ENCODE measurements at places on chromosomes 11 and 22. TPM values are rescaled to one million over a fixed set of nuclear protein-coding genes. Genes with fewer than 3 reads are reported as not detected.

DNA sequence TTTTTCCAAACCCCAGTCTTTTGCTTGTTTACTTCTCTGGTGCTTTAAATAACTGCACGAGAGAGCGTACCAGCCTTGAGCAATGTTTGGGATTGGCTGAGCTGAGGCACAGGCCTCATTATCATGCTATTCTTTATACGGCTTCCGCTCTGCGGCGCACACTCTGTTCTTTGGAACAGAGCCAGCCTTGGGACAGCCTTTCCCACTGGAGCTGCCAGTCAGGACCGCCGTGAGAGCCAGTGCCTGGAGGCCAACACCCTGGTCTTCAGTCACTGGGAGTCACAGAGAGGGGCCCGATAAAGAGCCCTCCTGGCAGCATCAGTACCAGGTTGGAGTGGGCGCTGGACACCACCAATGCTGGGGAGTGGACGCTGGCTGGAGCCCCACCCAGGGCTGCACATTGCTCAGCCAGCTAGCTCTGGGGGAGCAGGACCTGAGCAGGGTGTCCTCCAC is 125.6 kb downstream of the BCR start:
- peak; percentile 91 for DNase-seq

Gene CASP1
- total RNA-seq = 15.6 TPM

DNA sequence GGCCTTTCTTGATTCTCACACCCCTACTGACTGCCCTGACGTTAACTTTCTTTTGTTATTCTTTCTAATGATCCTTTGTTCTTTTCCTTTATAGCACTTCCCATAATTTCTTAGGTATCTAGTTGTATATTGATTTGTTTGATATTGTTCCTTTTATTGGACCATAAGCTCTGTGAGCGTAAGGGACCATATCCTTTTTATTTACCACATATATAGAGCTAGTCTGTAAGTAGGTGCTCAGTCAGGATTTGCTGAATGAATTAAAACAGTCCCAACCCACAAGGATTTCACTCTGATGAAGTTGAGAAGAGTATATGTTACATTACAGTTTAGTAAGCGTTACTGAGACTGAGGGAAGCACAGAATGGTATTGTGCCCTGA is 68.8 kb downstream of the EMSY start:
- no peak for DNase-seq

DNA sequence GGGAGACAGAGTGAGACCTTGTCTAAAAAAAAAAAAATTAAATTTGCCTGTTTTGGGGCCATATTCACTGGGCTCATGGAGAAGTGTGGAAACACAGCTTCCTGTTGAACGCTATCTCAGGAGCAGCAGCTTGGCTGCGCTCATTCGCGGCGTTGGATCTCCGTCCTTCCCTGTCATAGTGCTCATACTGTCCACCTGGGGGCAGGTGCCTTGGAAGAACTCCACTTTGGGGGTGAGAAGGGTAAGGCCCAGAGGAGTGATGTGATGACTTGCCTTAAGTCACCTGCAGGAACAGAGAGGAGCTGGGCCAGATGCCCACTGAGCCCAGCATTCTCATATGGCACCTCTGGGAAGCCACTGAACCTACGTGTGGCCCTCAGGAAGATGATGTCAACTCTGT is 82.8 kb downstream of the CABIN1 start:
- no peak for DNase-seq

Gene TRIM68
- 10.0 TPM for total RNA-seq

Gene EI24
- total RNA-seq = 67.2 TPM

Gene OR5AS1
- not detected for total RNA-seq

DNA sequence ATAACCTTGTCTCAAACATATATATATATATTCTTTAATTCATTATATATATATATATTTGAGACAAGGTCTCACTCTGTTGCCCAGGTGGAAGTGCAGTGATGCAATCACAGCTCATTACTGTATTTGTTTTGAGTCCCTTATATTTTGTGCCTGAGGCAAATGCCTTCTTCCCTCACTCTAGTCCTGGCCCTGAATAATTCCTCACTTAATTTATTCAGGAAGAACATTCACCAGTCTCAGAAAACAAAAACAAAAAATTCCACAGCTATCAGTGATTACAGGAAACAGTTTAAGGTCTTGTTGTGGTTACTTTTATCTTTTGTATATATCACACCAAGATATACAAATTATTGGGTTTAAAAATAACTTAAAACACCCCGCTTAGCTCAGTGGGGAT is 155.7 kb downstream of the CWF19L2 start:
- DNase-seq = no peak

Gene HORMAD2
- total RNA-seq = not detected

Gene B3GAT1
- 0.08 TPM for total RNA-seq

Gene KIRREL3
- 1.0 TPM for total RNA-seq

- peak; percentile 76 for DNase-seq
Observed at GRCh38 chr11:61682093-61682732, 2.0 kb downstream of the DAGLA start.

Gene TMEM151A
- 0.25 TPM for total RNA-seq

DNA sequence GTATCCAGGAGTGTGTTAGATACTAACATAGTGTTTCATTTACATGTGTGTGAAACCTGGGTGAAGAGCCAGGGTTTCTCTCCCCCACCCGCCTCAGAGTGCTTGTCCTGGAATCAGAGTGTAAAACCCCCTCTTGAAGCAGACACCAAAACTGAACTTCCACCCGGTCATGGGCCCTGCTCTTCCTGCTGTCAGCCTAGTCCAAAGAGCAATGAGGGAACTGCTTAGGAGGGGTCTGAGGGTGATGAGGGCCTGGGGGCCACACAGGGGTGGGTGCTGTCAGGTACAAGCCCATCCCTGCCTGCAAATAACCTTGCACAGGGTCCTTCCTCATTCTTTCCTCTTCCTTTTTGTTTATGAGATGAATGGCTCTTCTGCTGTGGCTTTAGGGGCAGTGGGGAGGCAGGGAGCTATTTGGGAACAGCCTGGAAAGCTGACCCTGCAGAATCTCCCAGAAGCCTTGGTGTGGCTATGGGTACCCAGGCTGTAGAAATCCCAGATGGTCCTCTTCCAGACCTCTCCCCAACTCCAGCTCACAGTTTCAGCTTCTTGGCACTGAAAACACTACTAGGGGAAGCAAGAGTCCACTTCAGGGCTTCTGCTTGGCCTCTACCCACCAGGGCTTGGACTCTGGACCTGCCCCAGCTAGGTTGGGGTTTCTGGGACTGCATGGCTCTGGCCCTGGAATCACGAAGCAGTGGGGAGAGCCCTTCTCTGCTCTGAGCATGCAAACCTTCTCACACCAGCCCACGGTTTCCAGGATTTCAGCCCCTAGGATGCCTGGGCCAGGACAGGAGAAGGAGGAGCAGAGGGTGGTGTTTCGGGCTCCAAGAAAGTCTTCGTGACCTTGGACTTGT is 8.5 kb downstream of the BATF2 start:
- no peak for DNase-seq

Gene AIFM3
- 2.1 TPM for total RNA-seq

Gene ARL2
- 144 TPM for total RNA-seq

DNA sequence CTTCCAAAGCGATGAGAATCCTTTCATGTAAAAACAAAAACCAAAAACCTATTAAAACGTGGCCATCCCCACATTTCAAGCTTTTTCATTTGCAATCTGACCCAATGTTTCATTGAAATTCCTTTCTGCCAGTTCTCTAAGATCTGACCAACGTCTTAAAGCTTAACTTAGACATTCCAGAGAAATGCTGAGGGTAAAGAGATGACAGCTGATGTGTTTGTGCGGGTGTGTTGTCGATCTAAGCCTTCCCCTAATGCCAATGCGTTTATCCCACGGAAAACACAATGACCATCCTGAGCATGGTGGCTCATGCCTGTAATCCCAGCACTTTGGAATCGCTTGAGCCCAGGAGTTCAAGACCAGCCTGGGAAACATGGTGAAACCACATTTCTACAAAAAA is 6.4 kb upstream of the TESMIN start:
- no peak for DNase-seq

- no peak for DNase-seq
Observed at GRCh38 chr11:89021339-89021738, 44.4 kb downstream of the GRM5 start.

DNA sequence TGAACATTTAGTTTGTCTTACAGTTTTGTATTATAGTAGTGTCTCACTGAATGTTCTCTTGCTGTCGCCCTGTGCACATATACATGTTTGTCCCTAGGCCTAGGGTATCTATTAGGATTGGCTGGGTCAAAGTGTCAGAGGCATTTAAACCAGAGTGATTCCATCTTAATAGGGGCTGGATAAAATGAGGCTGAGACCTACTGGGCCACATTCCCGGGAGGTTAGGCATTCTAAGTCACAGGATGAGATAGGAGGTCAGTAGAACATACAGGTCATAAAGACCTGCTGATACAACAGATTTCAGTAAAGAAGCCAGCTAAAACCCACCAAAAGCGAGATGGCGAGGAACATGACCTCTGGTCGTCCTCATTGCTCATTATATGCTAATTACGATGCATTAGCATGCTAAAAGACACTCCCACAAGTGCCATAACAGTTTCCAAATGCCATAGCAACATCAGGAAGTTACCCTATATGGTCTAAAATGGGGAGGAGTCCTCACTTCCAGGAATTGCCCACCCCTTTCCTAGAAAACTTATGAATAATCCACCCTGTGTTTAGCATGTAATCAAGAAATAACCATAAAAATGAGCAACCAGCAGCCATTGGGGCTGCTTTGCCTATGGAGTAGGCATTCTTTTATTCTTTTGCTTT is 82.6 kb downstream of the LDLRAD3 start:
- DNase-seq = no peak

DNA sequence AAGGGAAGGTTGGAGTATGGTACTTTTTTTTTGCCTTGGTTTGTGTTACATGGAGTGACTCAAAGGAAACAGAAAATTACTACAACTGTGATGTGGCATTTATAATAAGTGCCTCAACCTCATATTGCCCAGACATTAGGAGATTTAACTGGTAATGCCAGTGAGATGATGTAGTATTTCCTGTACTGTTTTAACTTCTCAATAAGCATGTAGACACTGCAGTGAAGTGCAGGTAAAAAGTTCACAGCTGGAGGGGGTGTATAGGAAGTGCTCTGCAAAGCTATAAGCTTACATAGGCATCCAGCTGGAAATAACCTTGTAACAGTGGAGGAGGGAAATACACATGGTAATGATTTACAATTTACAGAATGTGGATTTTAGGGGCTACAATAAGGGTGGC is 138.2 kb upstream of the MTMR2 start:
- no peak for DNase-seq

DNA sequence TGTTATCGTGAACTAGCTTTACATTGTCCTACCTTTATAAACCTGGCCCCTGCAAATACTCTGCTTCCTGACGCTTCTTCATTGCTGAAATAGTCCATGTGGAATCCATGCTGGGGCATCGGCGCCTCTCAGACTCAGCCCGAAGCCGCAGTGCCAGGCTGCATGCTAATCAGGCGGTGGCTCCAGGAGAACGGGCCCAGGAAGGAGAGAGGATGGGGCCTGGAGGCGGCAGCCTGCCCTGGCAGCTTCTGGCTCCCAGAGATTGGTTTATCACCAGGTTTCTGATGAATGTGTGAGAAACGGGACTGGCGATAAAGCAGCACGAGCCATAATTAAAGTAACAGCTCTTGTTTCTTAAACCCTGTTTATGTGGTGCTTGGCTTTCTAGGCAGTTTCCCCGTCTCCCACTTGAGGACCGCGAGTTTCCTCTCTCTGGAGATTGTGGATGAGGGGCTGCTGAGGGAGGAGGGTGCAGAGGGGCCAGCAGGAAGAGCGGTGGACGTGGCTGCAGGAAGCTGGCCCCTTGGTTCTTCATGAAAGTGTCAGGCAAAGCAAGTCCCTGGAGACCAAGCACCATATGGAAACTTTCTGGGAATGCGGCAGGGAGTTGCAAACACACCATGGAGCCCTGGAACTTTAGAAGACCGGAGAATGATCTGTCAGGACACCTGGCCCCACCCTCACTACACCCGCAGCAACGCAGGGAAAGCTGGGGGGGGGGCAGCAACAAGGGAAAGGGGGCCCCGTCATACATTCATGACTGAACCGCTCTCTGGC is 93.4 kb downstream of the NTM start:
- no peak for DNase-seq

Gene SYT13
- 28.5 TPM for total RNA-seq

GRCh38 chr11:15213471-15214231 is 98.9 kb downstream of the INSC start:
- no peak for DNase-seq

GRCh38 chr22:17797721-17798559 is 23.7 kb upstream of the BID start:
- DNase-seq = peak; percentile 47

DNA sequence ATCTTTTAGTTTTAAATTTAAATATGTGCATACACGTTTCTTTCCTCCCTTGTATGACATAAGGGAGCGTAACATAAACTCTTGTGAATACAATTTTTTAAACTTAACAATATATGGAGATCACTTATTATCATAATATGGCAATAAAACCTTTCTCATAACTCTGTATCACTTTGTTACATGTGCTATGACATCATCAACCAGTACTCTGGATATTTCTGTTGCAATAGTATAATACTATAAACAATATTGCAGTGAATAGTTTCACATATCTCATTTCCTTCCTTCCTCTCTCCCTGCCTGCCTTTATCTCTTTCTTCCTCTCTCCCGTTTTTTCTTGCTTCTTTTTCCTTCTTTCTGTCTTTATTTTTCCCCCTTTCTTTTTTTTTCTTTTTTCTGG is 1278.0 kb upstream of the CNTN5 start:
- DNase-seq = no peak

DNA sequence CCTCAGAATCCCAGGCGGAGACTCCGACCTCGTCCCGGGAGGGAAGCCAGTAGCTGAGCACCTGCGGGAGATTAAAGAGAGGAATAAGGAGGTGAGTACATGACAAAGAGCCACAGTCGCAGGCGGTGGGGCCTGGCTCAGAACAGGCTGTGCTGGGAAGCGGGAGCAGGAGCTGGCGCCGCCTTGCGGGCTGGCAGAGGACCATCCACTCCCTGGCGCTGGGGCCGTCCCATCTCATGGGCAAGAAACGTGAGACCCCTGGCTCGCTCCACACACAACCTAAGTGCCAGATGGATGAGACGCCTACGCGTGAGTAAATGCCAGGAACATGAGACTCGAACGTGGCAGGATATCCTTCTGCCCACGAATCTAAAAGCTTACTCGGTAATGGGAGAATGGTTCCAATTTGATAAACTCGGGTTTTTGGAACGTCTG is 6.3 kb downstream of the CEND1 start:
- peak; percentile 92 for DNase-seq

DNA sequence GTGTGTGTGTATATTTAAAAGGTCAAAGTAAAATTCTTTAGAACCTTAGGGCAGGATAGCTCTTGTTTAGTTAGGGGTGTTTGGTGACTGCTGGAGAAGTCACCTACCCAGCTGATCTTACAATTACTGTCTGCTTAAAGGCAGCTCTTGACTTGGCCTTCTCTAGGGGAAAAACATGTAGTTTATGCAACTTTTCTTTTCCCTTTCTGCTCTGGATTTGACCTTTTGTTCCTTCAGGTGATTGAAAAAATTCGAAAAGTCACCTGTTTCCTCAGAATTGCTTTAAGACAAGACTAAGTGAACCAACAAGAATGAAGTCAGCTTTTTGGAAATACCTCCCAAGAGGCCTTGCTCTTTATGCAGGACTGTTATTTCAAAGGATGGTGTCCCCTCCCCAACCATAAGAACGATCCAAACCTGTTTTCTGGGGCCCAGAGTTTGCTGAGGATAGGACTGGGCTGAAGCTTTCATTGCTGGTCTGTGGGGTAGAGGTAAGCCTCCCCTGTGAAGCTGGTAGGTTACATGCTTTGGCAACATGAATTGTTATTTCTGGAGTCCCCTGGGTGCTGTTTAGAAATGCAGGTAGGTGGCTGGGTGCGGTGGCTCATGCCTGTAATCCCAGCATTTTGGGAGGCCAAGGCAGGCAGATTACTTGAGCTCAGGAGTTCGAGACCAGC is 111.2 kb downstream of the PTPRJ start:
- no peak for DNase-seq

All from right cardiac atrium (tissue), 5 donors.